ENCODE measurements at places on chromosomes 5 and 9.

DNA sequence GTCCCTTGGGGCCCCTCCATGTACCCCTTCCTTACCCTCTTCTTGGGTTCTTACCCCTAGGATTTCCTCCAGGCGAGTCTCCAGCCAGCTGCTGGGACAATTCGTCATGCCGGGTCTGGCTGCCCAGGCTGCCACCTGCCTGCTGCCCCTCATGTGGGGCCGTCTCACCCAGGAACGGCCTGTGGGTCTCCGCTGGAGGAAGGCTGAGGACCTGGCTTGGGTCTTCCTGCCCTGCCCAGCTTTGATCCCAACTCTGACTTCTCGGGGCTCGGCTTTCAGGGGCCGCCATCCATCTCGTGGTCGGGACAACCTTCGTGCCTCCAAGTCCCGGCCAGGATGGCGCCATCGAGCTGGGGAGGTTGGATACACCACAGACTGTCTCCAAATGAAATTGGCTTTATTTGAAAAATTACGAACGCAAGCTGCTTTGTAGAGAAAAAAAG lies 38.1 kb downstream of the HMCN2 start:
- DNase-seq, result no peak

DNA sequence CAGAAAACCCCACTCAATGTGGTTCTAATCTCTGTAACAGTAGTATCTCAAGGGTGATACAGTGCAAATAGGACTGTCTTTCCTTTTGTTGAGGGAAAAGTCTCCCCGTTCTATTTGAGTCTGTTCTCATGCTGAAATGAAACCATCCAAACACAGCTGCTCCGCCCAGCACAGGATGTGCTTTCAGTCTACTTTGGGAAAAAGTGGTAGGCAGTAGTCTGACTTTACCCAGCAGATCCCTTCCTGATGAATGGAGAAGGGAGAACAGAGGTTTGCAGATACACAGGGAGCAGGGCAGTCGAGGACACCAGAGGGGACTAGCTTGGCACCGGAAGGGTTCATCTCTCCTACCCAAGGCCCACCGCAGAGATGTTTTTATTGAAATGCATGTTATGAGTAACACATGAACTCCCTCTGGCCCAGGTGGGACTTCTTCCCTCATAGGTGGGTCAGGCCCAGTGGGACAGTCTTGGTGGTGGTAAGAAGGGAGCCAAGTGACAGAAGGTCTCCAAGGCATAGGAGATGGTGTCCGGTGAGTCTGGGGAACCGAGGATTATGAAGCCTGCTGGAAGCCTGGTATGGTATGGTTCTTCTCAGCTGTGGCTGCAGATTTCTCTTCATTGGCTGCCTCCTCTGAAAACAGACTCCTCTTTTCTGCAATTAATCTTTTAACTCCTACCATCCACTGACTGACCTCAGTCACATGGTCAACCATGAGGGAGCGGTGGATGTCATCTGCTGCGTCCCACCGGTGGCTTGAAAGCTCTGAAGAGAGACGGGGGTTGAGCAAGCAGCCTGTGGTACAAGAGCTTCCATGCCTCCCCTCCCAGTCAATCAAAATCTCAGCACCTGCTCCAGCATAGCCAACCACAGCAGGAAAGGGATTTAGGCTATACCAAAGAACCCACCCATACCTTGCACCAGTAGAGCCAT lies 3.0 kb downstream of the EIF4EBP3 start:
- no peak for DNase-seq

- no peak for DNase-seq
These were observed 79.8 kb upstream of the SPATA31D4 start for GRCh38 chr9:81848472-81848871.

DNA sequence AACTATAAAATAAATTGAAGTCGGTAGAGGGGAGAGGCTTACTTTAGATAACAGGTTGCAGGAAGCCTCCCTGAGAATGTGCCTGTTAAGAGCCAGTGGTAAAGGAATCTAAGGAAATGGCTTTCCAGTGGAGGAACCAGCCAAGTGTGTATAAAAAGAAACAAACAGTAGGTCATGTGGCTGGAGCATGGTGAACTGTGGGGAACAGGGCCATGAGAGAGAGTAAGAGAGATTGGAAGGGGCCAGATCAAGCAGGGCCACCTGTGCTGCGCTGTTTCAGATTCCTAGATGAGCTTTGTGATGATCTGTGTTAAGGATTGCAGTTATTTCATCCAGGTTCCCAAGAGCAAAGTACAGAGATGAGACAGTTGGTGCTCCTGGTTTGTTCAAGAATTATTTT lies 152.7 kb upstream of the SGCD start:
- DNase-seq, result no peak

DNA sequence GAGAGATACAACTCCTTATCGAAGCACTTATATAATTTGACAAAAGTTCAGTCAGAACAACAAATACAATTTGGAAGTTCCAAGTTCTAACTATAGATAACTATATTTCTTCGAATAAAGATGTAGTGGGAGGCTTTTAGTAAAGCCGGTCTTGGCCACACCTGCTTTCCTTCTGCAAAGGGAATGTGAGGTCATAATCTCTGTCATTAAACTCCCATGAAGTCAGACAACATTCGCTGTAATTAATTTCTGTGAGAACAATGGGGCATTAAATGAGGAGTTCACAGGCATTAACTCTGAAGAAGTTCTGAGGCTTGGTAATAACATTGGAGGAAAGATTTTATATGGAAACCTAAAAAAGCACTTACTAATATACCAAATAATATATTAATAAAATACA lies 67.5 kb downstream of the MCTP1 start:
- no peak for DNase-seq

- DNase-seq, result no peak
These were observed 9.8 kb upstream of the GPRIN1 start for GRCh38 chr5:176619569-176620332.

- DNase-seq, result no peak
These were observed 81.8 kb downstream of the SEMA6A start for GRCh38 chr5:116492776-116493175.

DNA sequence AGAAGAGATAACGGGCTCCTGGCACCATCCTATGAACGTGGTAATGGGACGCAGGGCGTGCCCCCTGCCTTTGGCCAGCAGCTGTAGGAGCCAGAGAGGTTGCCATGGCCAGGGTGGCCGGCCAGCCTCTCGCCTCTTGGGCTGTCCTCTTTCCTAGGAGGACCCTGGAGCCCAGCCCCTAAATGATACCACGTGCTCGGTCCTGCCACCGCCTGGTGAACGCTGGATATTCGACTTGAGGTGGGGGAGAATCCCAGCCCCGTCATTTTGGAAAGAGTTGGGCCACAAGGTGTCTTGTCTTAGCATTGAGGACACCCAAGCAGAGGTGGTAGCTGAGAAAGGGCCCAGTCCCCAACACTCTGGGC lies 391 bp upstream of the NRG2 start:
- DNase-seq, result no peak

GRCh38 chr5:105877592-105877991 lies 1793.1 kb downstream of the EFNA5 start:
- no peak for DNase-seq

DNA sequence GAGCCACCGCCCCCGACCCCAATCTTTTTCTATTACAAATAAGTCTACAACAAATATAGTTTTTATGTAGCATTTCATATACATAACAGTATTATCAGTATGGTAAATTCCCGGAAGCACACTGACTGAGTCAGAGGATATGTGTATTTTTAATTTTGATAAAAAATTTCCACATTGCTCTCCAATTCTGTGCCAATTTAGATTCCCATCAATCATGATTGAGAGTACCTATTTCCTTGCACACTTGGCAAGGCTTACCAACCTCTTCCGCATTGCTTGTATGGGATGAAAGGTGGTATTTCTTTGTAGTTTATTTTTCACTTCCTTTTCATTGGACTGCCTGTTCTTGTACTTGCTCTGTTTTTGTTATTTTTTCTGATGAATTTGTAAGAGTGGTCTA lies 204.6 kb downstream of the RFX3 start:
- no peak for DNase-seq

GRCh38 chr9:9913276-9913832 lies 699.4 kb downstream of the PTPRD start:
- no peak for DNase-seq

DNA sequence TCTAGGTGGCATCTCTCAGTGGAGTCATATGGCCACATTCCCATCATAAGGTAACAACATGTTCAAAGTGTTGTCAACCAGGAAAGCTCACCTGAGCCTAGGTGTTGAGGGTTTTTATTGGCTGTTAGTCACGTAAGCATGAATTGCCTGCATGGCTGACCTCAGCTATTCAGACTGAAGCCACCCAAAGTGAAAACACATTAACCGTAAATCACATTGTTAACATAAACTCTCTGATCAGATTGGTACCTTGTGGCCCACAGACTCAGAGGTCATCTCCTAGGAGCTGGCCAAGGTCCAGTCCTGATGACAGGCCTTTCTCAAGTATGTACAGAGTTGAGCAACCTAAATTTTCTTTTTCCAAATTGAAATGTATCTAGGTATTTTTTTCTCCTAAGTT lies 26.7 kb downstream of the SRFBP1 start:
- no peak for DNase-seq

GRCh38 chr5:169695025-169695625 lies 58.0 kb downstream of the DOCK2 start:
- no peak for DNase-seq

DNA sequence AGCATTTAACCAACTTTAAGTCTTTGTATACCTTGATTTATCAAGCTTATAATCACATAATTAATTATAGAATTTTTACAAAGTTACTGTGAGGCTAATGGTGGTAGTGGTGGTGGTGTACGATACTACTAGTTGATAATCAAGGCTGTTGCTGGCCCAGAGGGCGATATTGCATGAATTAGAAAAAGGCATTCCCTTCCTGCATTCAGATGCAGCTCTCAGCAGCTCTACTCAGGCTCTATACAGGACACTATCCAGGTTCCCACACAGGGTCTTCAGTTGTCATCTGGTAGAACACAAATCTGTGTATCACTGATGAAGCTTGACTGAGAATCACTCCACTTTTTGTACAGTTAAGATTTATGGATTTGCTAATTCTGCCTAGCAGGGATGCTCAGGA lies 562.8 kb upstream of the C9orf72 start:
- DNase-seq, result no peak

DNA sequence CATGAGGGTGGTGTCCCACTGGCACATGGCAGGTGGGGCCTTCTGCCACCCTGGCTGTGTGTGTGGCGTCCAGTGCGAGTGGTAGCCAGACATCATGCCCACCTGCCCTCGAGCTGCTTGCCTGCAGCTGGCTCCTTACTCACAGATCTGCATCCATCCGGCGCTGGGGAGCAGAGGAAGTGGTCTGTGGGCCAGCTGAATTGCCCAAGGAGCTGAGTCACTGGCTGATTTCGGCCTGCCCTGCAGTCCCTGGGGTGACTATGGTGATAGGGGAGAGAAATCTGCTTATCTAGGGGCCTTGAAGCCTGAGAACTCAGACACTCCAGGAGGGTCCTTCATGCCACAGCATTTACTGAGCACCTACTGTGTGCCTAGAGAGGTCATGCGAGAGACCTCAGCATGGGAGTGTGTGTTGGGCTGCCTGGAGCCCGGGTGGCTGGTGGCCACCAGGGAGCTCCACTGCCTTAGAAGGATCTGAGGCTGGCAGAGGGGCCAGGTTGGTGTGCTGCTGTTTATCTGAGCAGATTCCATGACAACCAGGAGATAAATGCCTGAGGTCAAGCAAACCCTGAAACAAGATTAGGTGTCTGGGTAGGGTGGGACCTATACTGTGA lies 57.1 kb downstream of the SLC22A5 start:
- peak; percentile 59 for DNase-seq

DNA sequence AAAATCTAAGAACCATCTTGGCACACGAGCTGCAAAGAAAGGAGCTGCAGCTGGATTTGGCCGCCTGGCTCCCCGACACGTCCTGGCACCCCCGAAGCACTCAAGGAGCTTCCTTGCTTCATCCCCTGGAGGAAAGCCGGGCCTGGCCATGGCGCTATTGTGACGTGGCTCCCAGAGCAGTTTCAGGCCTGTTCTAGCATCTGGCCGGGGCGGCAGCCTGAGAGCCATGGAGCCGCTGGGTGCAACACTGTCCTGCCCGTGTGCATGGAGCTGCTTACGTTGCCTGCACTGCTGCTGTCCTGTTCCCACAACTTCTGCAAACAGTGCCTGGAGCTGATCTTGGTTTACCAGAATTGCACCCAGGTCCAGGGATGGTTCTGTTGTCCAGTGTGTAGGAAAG lies 63.5 kb downstream of the PTPDC1 start:
- no peak for DNase-seq

DNA sequence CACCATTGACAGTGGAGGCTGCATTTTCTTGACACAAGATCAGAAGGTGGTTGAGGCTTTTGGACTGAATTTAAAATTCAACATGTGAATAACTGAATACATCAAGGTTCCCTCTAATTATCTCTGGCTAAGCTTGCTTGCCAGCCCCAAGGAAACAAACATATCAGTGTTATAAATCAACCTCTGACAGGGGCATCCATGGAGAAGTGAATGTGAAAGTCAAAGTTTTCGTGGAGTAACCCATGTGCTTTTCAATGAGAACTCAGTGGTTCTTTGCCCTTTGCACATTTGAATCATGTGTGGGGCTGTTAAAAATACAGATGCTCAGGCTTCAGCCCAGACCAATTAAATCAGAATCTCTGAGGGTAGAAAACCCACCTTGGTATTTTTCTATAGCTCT lies 128.9 kb downstream of the LRRC70 start:
- DNase-seq, result no peak

GRCh38 chr5:31193591-31194467 lies at the start of gene CDH6:
Gene CDH6 (plus strand): TSS chr5:31193686. CDS start chr5:31267474, 73,788 bp downstream.
- DNase-seq, result no peak

- DNase-seq, result no peak
These were observed 2.6 kb downstream of the RNF44 start for GRCh38 chr5:176534640-176535039.

GRCh38 chr5:180832638-180833068 lies 28.4 kb downstream of the ZFP62 start:
- no peak for DNase-seq

- DNase-seq, result no peak
These were observed 18.0 kb downstream of the MGAT1 start for GRCh38 chr5:180784497-180785097.

GRCh38 chr5:147509710-147510651 lies at the start of gene DPYSL3:
Gene DPYSL3 (minus strand): TSS chr5:147510068. CDS start chr5:147509858, 210 bp downstream.
- DNase-seq, result no peak

- DNase-seq, result no peak
These were observed 539.2 kb downstream of the TLE1 start for GRCh38 chr9:81150016-81150625.

- no peak for DNase-seq
These were observed 2.8 kb downstream of the CAMK2A start for GRCh38 chr5:150286820-150287219.

DNA sequence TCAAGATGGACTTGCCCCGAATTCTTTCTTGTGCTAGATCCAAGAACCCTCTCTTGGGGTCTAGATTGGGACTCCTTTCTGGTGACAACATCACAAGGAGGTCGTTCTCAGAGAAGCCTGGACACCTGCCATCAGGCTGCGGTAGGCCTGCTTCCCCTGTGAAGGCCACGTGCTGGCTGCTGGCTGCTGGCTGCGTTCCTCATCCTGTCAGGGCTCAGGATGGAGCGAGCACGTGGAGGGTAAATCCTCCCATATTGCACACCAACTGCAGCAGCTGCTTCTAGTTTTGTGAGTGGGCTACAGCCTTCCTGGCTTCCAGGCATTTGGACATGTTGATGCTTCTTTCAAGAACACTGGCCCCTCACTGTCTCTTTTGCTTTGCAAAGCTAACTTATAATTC lies 95.6 kb downstream of the HSPA4 start:
- no peak for DNase-seq

All from esophagus squamous epithelium (tissue), 5 donors.